ENCODE measurements at places on chromosomes 6 and 20.

DNA sequence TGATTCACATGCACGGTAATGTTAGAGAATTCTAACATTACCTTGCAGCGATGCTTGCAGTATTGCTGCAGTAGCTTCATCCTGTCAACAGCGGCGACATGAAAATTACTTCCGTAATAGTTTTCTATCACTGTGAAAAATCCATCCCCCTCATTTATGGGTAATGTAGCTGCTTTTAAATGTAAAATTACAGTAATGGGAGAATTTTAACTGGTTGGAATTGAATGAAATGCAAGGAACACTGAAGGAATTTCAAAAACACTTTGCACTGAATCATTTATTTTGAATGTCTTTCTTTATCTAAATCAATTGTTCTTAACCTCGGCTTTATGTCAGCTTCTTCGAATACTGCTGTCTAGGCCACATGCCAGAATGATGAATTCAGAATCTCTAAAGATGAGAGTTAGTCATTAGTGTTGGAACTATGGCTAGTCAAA, 102.4 kb upstream of the HIVEP1 start:
- DNase-seq = no peak

- no peak for DNase-seq
These were observed 166.5 kb upstream of the MMS22L start for GRCh38 chr6:97449444-97449966.

- DNase-seq = no peak
These were observed 108.6 kb downstream of the CHD6 start for GRCh38 chr20:41509316-41510200.

DNA sequence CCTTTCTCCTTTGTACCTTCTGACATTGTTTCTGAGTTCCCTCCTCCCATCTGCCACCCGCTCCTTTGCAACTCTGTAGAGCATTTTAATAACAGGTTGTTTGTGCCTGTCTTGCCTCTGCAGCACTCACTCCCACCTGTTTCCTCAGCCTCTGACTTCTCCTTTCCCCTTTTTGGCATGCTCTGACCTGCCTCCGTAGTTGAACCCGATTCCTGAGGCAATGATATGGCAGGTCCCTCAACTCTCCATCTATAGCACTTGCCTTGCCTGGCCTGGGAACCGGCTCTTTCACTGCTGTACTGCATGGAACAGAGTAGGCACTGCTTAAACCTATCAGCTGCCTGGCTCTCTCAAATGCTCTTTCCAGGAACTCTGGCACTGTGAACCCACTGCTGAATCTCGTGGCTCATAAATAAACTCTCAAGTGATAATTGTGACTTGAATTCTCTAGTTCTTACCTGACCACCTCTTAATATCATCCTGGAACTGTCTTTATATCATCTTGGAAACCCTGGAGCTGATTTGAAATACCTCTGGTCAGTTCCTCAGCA, 50.3 kb downstream of the UTRN start:
- DNase-seq = no peak

DNA sequence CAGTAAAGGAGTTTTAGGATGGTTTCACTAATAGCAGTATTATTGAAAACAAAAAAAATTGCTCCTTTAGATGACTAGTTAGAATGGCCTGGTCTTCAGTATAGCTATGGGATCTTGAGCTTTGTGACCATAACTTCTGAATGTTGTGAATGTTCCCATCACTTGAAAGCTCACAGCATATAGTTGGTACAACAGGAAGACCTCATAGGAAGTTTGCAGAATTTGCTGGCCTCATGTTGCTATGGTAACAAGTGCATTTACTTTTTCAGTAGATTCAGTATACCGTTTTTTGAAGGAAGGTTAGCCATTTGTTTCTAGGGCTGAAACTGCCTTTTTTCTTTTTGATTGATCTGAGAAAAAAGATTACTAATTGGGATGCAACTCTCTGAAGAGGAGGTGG, 8.3 kb downstream of the PHF3 start:
- DNase-seq = no peak

Data from pulmonary artery endothelial cell (primary cell).